Uterus (tissue), 4 donors: ENCODE measurements at places on chromosomes 4 and X. TPM values are rescaled to one million over a fixed set of nuclear protein-coding genes. Genes with fewer than 3 reads are reported as not detected.

SEPSECS gene
- 10.9 TPM for total RNA-seq

- no peak for DNase-seq
These were observed 8.0 kb upstream of the VAMP7 start for GRCh38 chrX:155873188-155873587.

- no peak for DNase-seq
These were observed 35.0 kb downstream of the NUDT11 start for GRCh38 chrX:51461053-51462044.

- DNase-seq = no peak
These were observed 179.0 kb downstream of the COX7B2 start for GRCh38 chr4:46730075-46730474.

DNA sequence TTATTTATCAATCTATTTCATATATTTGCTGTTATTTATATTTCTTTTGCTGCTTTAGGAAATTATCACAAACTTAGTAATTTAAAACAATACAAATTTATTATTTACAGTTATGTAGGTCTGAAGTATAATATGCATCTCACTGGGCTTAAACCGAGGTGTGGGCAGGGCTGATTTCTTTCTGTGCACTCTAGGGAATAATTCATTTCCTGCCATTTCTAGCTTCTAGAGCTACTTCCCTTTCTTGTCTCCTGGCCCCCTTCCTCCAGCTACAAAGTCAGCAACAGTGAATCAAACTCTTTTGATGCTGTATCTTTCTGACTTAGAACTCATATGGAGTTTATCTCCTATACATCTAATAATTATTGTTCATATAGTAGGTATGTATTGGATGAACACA, 303.5 kb upstream of the ARSJ start:
- DNase-seq = no peak

- DNase-seq = no peak
These were observed 78.8 kb downstream of the BMP3 start for GRCh38 chr4:81109356-81109755.

SPANXC gene
- not detected for total RNA-seq

GRCh38 chr4:145860446-145860845, 78.2 kb downstream of the ZNF827 start:
- no peak for DNase-seq

GRCh38 chr4:88744609-88745008, 47.0 kb upstream of the NAP1L5 start:
- DNase-seq = no peak

SULT1E1 gene
- not detected for total RNA-seq

GRCh38 chrX:150958177-150958576, 25.0 kb upstream of the HMGB3 start:
- no peak for DNase-seq

GASK1B gene
- 68.7 TPM for total RNA-seq

UCHL1 gene
- total RNA-seq = 69.2 TPM

DNA sequence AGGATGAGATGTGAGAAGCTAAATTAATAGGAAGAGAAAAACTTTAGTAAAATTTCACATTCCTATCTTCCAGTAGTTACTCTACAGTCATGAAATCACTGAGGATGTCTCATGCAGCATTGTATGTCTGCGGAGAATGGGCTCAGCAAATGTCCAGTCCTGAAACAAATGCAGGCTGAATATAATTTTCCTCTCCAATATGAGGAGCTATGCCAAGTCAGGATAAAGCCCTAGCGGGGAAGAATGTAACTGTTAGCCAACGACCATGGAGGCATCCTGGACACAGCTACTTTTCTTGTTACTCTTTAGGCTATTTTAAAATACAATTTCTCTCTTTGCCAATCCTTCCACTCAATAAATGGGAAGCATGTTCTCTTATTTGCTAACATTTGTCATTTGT, 127.7 kb downstream of the PRKX start:
- no peak for DNase-seq

- no peak for DNase-seq
These were observed 68.9 kb downstream of the ENOX2 start for GRCh38 chrX:130834149-130834548.

MTMR8 gene
- 1.0 TPM for total RNA-seq

GRCh38 chrX:55004231-55004630, 4.1 kb downstream of the APEX2 start:
- no peak for DNase-seq

DNA sequence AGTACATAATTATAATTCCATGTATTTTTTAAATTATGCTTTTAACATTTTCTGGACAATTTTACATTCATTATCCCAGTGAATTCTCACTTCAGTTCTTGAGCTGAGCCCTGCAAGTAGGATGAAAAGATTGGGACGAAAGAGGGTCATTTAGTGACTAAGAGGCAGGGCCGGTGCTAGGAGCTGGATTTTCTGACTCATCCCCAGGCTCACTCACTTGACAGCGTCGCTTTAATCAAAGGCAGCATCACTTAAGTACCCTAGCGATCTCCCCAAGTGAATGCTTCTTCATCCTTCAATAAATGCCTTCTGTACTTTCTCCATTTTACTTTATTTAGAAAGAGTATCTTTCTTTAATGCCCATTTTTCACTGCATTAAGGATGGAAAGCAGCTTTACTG, 263.6 kb downstream of the HS3ST1 start:
- no peak for DNase-seq

BRS3 gene
- total RNA-seq = not detected

DNA sequence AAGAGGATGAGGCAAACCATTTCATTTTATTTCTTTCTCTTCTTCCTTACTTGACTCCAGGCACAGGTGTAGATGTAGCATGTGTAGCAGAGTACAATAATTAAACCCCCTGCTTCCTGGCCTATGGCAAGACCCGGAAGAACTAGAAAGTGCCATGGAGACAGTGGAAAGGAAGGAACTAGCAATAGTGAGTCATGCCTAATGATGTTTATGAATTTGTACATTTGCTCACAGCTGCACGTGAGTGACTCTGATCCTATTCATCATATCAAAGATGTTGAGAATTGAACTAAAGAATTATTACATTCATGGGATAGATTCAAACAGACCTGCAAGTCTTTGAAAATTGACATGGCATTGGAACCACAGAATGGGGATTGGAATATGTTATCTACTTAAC, 2233.9 kb upstream of the TENM3 start:
- no peak for DNase-seq

POU4F2 gene
- total RNA-seq = not detected

GRCh38 chr4:3339577-3339976, 46.8 kb downstream of the RGS12 start:
- DNase-seq = no peak

SLC38A5 gene
- 8.1 TPM for total RNA-seq

CYP4V2 gene
- 22.5 TPM for total RNA-seq

XK gene
- total RNA-seq = 2.5 TPM

DNA sequence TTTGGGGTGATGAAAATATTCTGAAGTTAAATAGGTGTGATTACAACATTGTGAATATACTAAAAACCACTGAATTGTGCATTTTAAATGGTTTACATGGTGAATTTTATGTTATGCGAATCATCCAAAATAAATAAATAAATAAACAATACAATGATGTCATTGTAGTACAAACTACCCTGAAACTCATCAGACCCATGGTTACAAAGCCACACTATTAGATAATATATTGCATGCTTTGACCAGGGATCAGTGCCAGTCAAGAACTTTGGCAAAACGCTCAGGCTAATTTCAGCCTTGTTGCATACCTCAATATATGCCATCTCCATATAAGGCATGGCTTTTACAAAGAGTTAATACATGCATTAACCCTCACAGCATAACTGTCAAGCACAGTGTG, 45.5 kb upstream of the XIAP start:
- no peak for DNase-seq

PCSK1N gene
- total RNA-seq = 3.0 TPM

DNA sequence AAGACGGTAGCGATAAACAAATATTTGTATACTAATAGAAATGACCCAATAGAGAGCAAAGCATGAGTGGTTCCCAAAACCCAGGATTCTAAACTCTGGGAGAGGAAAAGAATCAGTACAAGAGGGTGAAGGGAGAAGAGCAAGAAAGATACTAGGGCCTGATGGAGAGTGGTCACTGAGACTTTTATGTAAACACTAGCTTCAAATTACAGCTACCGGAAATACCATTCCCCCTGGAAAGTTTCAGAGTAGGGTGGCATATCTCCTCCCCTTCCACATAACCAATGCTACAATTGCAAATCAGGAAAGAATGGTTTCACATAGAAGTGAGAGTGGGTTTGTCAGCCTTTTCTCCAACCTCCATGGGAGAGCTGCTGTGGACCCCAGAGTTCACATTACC, 77.1 kb downstream of the EIF4E start:
- no peak for DNase-seq
